AG08396 (cell line): ENCODE measurements at places on chromosomes 1 and 21.

- no peak for DNase-seq
Measured at GRCh38 chr1:247494767-247495166, 36.9 kb upstream of the OR2B11 start.

DNA sequence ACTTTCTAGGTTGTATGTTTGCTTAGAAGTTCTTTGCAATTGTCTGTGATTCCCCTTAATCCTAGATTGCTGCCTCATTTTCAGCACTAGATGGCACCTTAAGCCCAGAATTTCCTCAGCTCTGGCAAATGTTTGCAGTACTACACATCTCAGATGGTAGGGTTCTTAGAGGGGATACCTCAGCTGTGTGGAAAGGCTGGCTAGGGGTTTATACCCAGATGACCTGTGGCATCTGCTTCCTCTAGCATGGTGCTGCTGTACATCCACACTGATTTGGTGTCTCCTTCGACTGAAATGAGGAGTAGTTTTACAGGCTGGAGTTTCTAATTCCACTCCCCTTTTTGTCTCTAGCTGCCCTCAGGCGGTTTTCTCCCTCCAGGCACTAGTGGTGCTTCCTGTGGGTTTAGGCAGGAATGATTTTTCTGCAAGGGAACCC is 23.5 kb downstream of the ASB17 start:
- peak; percentile 2 for DNase-seq

- no peak for DNase-seq
Measured at GRCh38 chr1:174942547-174943255, 57.0 kb upstream of the CACYBP start.

GRCh38 chr1:172423336-172423735 is 2.9 kb downstream of the C1orf105 start:
- no peak for DNase-seq

DNA sequence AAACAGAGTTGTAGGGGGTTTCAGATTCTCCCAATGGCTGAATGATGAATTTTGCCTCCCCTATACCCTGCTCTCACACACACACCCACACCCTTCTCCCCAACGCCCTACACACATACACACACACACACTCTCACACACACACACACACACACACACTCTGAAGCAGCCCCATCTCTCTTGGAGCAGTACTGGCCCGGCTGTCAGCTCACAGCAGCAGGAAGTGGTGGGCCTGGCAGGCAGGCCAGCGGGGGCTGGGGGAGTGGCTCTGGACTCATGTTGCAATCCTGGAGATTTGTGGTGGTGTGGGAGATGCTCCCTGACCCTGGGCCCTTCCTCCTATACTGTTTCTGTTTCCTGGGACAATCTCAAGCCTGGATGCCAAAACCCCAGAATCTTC is 2.2 kb downstream of the IKBKE start:
- DNase-seq = peak; percentile 71

DNA sequence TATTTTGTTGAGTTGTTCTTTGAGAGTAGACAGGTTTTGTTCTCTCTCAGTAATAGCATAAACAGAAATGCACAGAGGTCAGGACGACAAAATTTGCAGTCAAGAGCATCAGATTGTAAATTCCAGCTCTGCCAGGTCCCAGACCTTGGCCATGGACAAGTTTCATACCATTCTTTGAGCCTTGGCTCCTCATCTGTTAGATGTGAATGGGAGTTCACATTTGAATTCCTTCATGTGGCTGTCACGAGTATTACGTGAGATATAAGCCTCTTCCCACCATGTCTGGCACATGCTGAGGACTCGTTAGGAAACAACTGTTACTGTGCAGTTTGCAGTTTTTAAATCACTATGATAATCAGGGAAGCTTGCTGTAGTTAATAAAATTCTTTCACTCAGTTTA is 93.2 kb upstream of the KCTD3 start:
- DNase-seq = peak; percentile 5

GRCh38 chr1:49051647-49052046 is 275.0 kb upstream of the BEND5 start:
- DNase-seq = no peak

DNA sequence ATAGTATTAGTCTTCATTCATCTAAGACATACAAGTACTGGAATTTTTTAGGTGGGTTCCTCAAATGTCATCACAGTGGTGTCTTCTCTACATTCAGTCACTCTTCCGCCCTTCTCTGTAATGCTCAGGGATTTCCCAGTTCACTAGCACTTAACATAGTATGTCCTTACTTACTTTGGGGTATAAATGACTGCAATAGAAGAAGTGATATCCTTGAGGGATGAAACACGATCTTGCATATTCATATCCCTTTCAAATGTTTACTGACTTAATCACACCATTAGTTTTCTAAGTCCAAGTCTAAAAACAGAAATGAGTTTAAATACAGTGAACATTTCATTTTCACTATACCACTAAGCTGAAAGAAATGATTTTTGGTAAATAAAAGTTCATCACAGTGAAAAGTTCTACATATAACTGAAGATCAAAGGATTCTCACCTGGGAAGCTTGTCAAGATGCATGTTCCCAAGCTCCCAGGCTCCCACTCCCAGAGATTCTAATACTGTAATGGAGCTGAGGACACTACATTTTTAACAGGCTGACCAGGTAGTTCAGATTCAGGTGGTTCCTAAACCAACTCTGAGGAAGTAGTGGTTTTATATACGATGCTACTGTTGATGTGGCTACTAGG is 29.7 kb downstream of the MRPL39 start:
- no peak for DNase-seq

DNA sequence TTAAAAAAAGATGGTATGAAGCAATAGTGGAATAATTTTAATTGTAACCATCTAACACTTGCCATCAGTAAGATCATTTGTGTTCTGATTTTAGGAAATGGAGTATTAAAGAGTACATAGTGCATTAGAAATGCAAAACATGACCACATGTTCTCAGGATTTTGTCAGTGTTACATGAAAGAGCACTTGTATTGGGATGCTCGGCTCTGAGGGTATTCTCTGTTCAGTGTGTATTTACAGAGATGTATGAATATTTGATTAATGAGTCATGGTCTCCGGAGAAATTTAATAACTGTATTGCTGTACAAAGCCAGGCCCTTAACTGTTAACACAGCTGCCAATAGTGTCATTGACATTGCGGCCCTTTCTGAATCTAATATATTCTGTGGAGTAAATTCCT is 91.7 kb downstream of the ATG4C start:
- no peak for DNase-seq

DNA sequence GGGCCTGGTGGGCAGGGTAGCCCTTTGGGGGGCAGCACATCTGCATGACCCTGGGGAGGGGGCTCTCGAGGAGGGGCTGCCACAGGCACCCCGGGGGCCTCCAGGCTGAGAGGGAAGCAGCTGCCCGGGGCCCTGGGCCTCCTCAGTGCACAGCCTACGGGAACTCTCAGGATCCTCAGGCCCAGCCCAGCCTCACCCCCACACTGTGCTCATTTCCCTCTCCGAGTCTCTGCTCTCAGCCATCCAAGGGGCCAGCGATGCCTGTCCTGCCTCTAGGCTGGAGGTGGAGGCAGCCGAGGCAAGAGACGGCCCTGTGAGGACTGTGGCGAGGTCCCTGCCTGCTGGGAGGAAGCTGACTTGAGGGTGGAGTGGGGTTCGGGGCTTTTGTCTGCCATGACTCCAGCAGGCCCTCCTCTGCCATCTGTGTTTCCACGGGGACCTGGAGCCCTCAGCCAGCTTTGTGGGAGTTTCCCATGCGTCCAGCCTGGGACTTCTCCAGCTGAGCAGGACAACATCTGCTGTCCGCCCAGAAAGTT is 7.2 kb upstream of the PLEKHG5 start:
- DNase-seq = no peak
